HFF-Myc (cell line): ENCODE measurements at places on chromosomes 16 and 17.

DNA sequence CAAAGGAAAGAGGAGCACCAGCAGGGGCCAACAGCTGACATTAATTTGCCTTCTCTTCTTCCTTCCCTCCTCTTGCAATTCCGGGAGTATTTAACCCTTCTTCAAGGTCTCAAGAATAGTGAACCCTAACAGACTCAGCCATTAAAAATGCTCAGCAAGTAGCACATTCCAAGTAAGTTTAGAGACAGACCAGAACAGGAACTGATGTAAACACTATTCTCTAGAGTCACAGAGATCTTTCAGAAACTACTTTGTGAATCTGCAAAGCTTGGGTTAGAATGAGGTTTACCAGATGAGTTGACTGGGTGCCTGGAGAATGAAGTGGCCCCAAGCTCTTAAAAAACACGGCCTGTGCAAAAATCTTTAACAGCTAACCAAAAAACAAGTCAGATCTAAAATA lies 50.9 kb downstream of the TEX2 start:
- DNase-seq: no peak

DNA sequence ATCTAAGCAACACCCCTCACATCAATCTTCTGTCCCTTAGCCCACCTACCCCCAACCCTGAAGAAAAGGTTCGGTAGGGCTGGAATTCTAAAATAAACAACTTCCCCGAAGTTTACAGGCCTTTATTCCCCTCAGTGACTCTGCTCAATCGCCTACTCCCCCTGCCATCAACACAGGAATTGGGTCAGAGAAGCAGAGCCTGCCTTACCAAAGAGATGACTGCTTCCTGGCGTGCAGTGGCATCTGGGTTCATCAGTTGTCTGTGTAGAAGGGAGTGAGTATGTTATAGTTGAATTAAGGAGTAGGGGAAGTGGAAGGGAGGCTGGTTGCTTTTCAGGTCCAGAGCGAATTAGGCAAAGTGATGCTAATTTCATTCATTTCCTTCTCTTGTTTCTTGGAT lies 12.7 kb downstream of the HEATR9 start:
- DNase-seq: no peak

DNA sequence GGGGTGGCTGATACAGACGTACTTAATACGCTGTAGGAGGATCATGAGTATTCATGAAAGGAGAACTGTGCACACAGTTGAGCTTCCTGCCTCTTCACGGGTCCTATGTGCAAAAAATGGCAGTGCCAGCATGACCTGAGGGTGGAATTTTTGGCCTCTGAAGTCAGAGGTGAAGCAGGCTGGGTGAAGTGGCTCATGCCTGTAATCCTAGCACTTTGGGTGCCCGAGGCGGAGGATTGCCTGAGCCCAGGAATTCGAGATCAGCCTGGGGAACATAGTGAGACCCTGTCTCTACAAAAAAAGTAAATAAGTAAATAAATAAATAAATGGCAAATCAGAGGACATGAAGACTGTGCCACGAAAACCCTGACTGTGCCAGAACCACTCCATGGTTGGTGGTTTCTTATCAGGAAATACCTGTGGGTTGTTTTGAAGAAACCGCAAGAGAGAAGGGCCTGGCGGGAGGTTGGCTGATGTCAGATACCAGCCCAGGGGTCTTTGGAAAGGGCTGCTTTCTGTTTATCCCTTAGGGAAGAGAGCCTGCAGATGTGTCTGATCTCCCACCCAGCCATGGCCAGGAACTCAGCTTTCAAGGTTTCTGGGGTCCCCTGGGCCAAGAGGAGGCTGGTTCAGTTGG lies 3.4 kb downstream of the ASPSCR1 start:
- DNase-seq: no peak

DNA sequence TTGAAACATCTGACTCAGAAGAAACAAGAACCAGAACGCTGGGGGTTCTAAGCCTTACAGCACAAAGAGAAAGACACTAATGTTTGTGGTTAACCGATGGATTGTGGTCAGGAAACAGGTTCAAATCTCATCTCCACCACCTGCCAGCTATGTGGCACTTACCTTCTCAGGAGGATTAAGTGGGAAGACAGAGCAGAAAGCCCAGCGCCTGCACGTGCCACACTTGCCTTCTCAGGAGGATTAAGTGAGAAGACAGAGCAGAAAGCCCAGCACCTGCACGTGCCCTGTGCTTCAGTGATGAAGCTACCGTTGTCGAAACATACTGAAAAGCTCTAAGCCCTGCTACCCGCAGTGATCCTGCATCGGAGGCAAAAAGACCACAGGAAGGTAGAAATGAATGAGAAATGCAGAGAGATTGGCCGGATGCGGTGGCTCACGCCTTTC lies 90.6 kb downstream of the NXN start:
- no peak for DNase-seq

- DNase-seq: no peak
These were observed 210.8 kb downstream of the GSG1L start for GRCh38 chr16:27852681-27853080.

DNA sequence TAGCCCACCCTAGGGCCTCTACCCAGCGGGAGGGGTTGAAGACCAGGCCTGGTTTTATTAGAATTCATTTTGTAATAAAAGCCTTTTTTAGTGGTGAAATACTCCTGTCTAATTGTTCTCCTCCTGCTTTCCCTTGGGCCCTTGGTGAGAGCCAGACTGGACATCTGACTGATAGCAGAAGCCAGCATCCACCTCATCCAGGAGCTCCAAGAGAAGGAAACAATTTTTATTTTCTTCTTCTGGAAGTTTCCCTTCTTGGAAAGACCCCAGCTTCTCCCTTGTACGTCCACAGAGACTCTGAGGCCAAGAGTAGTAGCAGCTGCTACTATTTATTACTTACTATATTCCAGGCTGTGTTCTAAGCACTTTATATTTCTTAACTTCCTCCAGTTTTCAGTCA lies 4.0 kb upstream of the PHKG2 start:
- DNase-seq: no peak

DNA sequence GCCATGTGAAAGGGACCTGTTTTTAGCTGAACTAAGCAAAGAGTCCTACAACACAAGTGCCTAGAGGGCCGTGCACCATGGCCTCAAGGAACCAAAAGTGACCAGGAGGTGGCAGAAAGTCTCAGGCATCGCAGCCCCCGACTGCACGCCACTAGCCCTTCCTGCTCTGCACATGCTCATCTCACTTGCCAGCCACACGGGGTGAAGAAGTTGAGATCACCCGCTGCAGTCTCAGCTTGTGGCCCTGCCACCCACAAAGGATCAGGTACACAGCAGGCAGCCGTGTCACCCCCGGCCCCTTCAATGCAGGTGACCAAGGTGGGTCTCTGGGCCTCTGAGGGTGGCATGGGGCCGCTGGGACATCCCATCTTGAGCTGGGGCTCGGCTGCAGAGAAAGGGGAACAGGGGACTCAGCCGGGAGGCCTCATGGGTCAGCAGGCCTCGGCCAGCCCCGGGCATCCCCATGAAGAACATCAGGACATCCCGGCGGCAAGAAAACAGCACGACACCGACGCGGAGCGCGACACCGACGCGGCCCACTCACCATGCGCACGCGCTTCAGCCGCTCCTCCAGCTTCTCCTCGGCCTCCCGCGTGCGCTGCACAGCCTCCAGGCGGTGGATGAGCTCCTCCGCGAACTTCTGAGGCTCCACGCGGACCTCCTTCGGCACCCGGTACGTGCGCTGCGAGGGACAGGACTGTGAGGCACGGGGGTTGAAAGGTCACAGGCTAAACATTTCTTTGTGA lies 21.0 kb downstream of the PDIA2 start:
- DNase-seq: no peak

DNA sequence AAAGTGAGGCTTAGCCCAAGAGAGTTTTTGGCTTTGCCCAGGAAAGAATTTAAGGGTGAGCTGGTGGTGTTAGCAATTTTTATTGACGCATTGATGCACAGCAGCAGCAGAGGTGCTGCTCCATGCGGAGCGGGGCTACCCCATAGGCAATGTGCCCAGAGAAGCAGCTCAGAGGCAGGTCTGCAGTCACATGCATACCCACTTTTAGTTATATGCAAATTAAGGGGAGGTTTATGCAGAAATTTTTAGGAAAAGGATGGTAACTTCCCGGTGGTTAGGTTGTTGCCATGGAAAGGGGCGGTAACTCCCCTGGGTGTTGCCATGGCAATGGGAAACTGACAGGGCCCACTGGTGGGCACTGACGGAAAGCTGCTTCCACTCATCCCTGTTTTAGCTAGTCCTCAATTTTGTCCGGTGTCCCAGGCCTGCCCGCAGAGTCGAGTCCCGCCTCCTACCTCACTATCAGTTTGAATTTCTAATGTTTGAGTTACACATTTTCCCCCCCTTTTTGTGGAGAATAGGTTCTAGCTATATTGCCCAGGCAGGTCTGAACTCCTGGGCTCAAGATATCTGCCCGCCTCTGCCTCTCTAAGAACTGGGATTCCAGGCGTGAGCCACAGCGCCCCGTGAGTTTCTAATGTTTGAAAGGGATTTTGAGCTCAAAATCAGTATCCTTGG lies 10.4 kb upstream of the GJD3 start:
- no peak for DNase-seq

- no peak for DNase-seq
These were observed 5.7 kb upstream of the B9D1 start for GRCh38 chr17:19368229-19368628.

- DNase-seq: no peak
These were observed 23.5 kb downstream of the ABAT start for GRCh38 chr16:8697965-8698364.
